ENCODE measurements at places on chromosomes 16 and 17. TPM values are rescaled to one million over a fixed set of nuclear protein-coding genes. Genes with fewer than 3 reads are reported as not detected.
A peak's percentile ranks its signal among the peaks of the same experiment; 100 is the strongest.

The REXO5 gene
- total RNA-seq, result 5.4 TPM

DNA sequence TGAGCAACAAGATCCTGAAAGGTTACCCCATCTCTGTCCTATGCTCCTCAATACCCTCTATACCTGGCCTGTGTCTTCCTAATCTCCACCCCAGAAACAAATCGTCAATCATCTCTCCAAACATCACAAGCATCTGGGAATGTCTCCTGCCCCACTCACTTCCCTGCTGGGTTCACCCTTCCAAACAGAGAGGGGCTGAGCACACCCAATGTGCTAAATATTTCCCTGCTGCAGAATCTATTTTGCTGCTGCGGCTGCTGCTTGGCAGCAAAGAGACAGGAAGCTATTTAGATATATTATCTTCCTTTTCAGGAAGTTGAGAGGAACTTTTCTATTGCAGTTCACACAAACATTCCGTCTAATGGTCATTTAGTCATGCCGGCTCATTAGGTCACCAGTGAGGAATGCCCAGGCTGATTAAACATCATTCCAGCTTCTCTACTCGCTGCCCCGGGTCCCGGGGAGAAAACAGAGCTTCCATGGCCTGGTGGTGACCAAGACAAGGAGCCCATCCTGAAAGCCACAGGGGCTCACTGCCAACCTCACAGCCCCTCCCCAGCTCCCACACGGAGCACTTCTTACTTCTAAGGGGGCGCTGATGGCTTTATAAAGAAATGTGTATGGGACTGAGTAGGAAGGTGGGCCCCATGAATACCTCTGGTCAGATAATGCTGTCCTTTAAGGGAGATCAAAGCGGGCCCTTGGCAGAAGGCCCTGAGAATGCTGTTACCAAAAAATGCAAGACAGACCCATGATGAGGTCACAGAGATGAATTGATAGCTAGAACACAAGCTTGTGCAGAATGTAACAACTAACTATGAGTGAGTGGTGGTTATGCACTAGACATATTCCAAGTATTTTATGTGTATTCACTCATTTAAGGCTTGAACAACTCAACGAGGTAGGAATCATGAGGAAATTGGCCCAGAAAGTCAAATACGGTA, 218.3 kb downstream of the SOX9 start:
- peaks cover 19% of the 10 kb centered on the region for H3K4me1 ChIP-seq
- peaks cover 6% of the 10 kb centered on the region for H3K27me3 ChIP-seq
- H3K36me3 ChIP-seq, result no peaks in the 10 kb centered on the region
- peak overlapping the region; percentile 35 for H3K27ac ChIP-seq
- H3K4me3 ChIP-seq, result no peak overlapping the region
- peak; percentile 45 for DNase-seq

GRCh38 chr16:1469693-1470201, 5.1 kb downstream of the CLCN7 start:
- DNase-seq, result no peak
- H3K27me3 ChIP-seq, result no peaks in the 10 kb centered on the region
- H3K4me1 ChIP-seq, result peaks cover 26% of the 10 kb centered on the region
- peaks cover 4% of the 10 kb centered on the region for H3K36me3 ChIP-seq

The IKZF3 gene
- total RNA-seq, result 0.51 TPM

DNA sequence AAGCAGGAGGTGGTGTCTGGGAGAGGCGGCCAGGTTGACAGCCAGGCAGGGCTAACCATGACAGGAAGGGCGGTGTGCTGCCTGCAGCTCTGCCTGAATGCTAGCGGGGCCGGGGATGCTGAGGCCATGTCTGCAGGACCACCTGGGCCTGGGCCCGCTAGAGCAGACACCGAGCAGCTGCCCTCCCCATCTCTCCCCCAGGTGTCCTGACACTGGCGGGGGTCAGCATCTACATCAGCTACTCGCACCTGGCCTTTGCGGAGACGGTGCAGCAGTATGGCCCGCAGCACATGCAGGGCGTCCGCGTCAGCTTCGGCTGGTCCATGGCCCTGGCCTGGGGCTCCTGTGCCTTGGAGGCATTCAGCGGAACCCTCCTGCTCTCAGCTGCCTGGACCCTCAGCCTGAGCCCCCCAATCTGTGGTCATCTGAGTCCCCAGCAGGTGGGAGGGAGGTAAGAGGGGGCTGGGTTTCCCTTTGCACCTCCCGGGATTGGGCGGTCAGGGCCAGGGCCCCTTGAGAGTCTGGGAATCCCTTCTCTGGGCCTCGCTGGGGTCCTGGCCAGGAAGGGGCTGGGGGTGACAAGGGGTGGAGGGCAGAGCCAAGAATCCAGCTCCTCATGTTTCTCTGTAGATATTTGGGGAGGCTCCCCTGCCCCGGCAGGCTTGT, 7.5 kb downstream of the TMEM235 start:
- no peak overlapping the region for H3K4me3 ChIP-seq
- H3K27ac ChIP-seq, result no peak overlapping the region
- no peaks in the 10 kb centered on the region for H3K27me3 ChIP-seq
- H3K4me1 ChIP-seq, result no peaks in the 10 kb centered on the region

DNA sequence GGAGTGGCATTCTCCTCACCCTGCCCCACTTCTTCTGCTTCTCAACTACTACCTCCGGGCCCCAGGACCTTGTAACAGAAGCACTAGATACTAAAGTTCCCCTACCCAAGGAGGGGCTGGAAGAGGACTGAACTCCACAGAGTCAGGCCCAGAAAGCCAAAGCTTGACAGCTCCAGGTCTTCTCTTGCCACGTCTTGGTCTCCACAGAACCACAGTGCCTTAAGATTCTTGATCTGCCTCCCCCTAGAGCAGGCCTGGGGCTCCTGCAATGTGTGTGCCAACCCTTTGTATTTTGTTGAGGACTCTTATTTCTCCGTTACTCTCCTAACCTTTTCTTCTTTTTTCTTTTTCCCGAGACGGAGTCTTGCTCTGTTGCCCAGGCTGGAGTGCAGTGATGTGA, 4.0 kb downstream of the SLC16A13 start:
- no peak overlapping the region for H3K27ac ChIP-seq
- no peak overlapping the region for H3K4me3 ChIP-seq
- no peak for DNase-seq
- peaks cover 26% of the 10 kb centered on the region for H3K27me3 ChIP-seq
- peaks cover 38% of the 10 kb centered on the region for H3K4me1 ChIP-seq

GRCh38 chr17:2564877-2565276, 28.6 kb upstream of the PAFAH1B1 start:
- H3K27me3 ChIP-seq, result no peaks in the 10 kb centered on the region
- H3K4me1 ChIP-seq, result no peaks in the 10 kb centered on the region
- no peaks in the 10 kb centered on the region for H3K36me3 ChIP-seq

GRCh38 chr16:4506450-4506849, 30.3 kb downstream of the HMOX2 start:
- peaks cover 62% of the 10 kb centered on the region for H3K36me3 ChIP-seq
- H3K27ac ChIP-seq, result no peak overlapping the region
- no peaks in the 10 kb centered on the region for H3K27me3 ChIP-seq
- DNase-seq, result no peak
- H3K4me3 ChIP-seq, result no peak overlapping the region

The USH1G gene
- not detected for total RNA-seq

- DNase-seq, result no peak
- no peak overlapping the region for H3K27ac ChIP-seq
- no peaks in the 10 kb centered on the region for H3K36me3 ChIP-seq
- H3K4me1 ChIP-seq, result no peaks in the 10 kb centered on the region
These were observed 192.7 kb downstream of the RPTOR start for GRCh38 chr17:80737106-80738019.

DNA sequence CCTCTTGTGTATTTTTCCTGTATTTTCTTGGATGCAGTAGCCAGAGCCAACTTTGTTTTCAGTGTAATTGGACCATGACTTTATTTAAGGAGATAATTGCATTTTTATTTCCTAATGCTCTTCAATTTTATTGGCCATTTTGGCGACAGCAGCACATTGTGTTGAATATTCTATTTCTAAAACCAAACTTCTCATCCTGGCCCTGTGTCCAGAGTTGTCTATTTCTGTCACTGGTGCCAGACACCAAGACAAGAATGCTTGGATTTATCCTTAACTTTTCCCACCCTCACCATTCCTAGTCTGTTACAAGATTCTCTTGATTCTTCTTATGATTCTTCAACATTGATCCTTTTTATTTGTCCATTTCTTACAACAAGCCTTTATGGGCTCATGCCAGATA, 37.1 kb downstream of the ARHGAP44 start:
- no peak overlapping the region for H3K27ac ChIP-seq
- no peaks in the 10 kb centered on the region for H3K27me3 ChIP-seq
- H3K4me3 ChIP-seq, result no peak overlapping the region
- H3K4me1 ChIP-seq, result no peaks in the 10 kb centered on the region
- H3K36me3 ChIP-seq, result no peaks in the 10 kb centered on the region

- no peak for DNase-seq
- H3K27ac ChIP-seq, result no peak overlapping the region
- H3K4me1 ChIP-seq, result peaks cover 8% of the 10 kb centered on the region
- no peaks in the 10 kb centered on the region for H3K36me3 ChIP-seq
- peaks cover 4% of the 10 kb centered on the region for H3K27me3 ChIP-seq
- no peak overlapping the region for H3K4me3 ChIP-seq
These were observed 492.3 kb downstream of the NPIPA7 start for GRCh38 chr16:16871196-16871595.

DNA sequence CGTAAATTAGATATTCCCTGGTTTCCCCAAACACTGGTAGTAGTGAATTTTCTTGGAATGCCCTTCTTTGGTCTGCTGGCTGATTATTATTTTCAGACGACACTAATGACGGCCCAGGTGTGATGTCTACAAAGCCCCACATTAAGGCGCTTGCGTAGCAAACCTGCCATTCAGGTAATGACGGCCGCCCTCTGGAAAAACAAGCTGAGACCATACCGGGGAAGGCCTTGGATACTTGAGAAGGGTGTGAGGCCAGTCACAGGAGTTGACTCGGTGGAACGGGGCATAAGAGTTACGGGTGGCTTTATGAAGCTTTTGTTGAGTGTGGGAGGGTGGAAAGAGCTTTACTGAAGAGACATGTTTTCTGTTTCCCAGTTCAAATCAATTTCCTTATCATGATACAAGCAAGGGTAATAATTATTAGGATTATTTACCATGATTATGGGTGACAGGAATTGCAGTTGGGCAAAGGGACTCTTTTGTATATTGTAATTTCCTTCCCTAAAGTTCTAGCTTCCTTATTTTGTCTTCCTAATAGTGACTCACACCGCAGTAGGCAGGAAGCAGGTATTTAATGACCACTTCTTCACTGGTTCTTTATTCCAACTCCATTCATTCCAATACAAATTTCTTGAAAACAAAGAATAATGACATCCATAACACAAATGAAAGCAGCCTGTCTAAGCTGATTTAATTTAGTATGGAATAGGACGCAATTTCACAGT, 24.8 kb downstream of the KRT23 start:
- H3K4me1 ChIP-seq, result no peaks in the 10 kb centered on the region
- H3K27me3 ChIP-seq, result peaks cover 16% of the 10 kb centered on the region
- DNase-seq, result no peak
- no peaks in the 10 kb centered on the region for H3K36me3 ChIP-seq

- H3K4me3 ChIP-seq, result no peak overlapping the region
- H3K36me3 ChIP-seq, result no peaks in the 10 kb centered on the region
- no peak for DNase-seq
These were observed 254.6 kb downstream of the HS3ST3A1 start for GRCh38 chr17:13346996-13347762.

The ACAP1 gene
- 9.9 TPM for total RNA-seq

DNA sequence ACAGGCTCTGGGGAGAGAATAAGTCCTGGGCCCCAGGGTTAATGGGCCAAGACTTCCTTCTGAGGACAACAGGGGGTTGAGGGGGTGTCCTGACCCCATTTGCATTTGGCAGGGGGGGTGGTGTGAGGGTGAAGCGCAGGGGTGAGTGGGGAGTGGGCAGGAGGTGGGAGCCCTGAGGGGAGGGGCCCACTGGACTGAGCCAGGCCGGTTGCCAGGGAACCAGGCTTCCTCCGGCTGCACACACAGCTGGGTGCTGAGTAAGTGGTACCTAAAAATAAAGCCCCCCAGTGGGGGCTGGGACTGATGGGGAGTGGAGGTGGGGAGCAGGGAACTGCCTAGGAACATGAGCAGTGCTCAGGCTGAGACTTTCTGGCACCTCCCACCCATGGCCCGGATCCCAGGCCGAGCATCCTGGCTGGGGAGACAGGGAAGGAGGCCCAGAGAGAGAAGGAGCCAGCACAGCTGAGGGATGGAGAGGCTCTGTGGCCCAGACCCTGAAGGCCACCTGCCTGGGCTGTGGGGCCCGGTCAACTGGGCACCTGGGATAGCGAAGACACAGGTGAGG, 7.5 kb upstream of the RASD1 start:
- H3K4me1 ChIP-seq, result peaks cover 10% of the 10 kb centered on the region
- no peak overlapping the region for H3K27ac ChIP-seq

The SOX9 gene
- total RNA-seq, result 8.2 TPM

- peaks cover 8% of the 10 kb centered on the region for H3K4me1 ChIP-seq
- H3K27ac ChIP-seq, result peak overlapping the region; percentile 82
- no peaks in the 10 kb centered on the region for H3K27me3 ChIP-seq
- DNase-seq, result peak; percentile 55
- peaks cover 9% of the 10 kb centered on the region for H3K36me3 ChIP-seq
These were observed 863 bp downstream of the LIMD2 start for GRCh38 chr17:63698886-63699637.

DNA sequence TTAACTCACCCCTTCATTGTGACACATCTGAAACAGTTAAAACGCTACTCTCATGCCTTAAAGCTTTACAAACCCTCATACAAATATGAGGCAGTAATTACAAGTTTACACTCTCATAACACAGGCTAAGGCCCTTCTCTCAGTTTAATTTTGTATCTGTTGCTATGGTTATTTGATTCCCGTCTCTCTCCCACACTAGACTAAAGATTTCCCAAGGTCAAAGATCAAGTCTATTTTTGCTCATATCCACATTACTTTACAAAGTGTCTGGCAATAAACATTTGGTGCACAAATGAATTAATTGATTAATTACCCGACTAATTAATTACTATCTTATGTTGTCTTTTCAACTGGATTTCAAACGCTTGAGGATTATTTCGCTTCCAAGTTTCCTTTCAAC, 86.4 kb upstream of the MYOCD start:
- peak overlapping the region; percentile 2 for H3K27ac ChIP-seq
- H3K36me3 ChIP-seq, result no peaks in the 10 kb centered on the region

DNA sequence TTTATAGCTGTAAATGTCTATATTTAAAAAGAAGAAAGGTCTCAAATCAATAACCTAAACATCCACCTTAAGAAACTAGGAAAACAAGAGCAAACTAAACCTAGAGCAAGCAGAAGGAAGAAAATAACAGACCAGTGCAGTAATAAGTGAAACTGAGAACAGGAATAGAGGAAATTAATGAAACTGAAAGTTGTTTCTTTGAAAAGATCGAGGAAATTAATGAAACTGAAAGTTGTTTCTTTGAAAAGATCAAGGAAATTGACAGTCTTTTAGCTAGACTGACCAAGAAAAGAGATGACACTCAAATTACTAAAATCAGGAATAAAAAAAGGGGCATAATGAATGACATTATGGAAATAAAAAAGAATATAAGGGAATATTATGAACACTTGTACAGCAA, 46.4 kb downstream of the SLFN5 start:
- H3K4me3 ChIP-seq, result no peak overlapping the region
- DNase-seq, result no peak
- H3K27ac ChIP-seq, result no peak overlapping the region
